ENCODE measurements at places on chromosomes 16 and 17.

- DNase-seq = no peak
These were observed 43.1 kb downstream of the GLG1 start for GRCh38 chr16:74563828-74564263.

DNA sequence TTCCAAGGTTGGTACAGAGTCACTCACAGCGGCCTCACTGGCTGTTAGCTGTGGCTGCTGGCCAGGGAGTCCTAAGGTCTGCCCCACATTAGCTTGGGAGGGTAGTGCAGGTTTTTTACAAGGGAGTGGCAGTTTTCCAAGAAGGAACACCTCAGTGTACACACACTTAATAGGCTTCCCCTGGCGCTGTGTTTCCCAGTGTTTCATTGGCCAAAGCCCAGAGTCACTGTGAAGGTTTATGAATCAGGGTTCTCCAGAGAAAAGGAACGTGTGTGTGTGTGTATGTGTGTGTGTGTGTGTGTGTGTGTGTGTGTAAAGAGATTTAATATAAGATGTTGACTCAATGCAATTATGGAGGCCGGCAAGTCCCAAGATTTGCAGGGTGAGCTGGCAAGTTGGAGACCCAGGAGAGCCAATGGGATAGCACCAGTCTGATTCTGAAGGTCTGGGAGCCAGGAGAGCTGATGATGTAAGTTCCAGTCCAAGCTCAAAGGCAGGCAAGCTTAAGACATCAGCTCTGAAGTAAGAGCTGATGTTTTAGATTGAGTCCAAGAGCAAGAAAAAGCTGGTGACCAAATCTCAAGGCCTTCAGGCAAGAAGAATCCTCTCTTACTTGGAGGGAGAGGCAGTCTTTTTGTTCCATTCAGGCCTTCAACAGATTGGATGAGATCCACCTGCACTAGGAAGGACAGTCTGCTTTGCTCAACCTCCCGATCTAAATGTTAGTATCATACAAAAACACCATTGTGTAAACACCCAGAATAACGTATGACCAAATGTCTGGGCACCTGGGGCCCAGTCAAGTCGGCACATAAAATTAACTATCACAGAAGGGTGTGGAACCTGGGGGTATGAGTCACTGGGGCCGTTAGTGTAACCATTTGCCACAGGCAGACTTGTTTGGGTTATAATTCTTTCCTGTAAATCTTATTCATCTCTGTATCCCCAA is 206.8 kb downstream of the PRKCA start:
- DNase-seq = peak; percentile 22

DNA sequence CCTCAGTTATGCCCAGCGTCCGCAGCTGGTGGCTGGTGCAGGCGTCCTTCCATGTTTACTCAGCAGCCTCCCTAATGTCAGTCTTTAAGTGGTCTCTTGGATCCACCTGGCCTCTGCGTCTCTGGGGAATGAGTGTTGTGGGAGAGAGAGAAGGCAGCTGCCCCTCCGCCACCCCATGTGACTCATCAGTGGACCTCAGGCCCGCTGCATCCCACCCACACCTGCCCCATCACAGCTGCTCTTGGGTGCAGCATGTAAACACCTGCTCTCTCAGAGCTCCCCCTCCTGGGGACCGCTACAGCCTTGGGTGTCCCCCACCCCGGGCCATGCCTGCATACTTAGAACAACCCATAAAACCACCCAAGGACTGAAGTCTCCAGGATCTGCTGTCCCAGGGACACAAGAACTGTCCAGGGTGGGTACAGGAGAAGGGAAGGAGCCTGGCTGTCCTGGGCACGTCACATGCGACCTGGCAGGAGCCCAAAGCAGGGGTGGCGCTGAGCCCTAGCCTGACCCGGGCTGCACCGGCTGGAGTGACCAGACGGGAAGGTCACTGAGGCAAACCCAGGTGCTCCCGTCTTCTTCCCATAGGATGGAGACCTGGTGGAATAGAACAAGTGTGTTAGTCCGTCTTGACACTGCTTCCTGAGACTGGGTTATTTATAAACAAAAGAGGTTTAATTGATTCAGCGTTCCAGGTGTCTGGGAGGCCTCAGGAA is 4.2 kb downstream of the C16orf90 start:
- no peak for DNase-seq

DNA sequence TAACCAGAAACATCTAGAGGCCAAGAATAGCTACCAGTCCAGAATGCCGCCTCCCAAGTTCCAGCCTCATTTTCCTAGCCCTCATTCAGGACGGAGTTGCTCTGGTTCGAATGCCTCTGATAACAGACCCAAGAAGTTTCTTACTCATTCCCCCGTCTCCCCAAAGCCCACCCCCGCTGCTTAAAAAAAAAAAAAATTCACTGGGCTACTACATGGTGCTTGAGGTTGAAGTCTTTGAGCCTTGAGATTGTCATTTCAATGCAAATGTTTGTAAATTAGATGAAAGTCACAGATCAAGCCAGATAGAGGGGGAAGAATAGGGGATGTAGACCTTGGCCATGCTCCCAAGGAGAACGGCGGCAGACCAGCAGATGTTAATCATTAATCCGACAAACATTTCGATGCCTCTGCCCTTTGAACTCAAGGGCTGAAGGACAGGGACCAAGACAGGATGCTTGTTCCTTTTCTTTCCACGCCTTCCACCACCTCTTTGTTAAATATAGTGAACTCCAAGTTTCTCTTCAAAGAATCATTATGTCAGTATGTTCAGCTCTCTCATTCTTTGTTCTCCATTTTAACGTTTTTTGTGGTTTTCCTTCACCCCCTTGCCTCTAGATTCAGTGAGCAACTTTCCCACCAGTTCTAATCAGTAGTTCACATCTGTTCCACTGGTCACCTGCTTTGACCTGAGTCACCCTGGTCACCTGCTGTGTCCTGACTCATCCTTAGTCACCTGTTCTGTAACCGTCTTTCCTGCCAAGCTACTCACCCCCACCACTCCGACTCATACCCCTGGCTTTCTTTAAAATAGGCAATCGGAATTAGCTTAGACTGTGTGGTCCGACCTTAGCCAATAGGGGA is 190.3 kb downstream of the CPPED1 start:
- DNase-seq = peak; percentile 6

DNA sequence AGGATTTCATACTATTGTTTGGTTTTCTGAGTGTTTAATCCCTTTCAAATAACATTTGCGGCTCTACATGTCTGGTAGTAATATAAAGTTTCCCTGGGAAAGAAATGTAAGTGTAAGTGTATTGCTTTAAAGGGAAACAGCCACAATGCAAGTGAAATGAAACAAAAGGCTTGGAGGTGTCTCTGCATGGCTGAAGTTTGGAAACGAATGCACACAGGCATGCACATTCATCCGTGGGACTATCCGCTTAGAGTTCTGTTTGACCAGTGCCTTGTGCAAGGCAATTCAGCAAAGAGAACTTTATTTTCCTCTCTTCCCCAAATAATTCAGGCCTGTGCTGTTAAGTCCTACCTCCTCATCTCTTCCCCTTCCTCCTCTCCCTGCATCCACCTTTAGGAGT is 56.1 kb upstream of the MRTFB start:
- DNase-seq = no peak
